ENCODE measurements at places on chromosomes 6 and 20.
A peak's percentile ranks its signal among the peaks of the same experiment; 100 is the strongest.

GRCh38 chr6:115909923-115910546 is 150.7 kb downstream of the FRK start:
- DNase-seq = no peak

GRCh38 chr20:59075934-59076508 is 33.4 kb upstream of the PRELID3B start:
- no peak for DNase-seq

DNA sequence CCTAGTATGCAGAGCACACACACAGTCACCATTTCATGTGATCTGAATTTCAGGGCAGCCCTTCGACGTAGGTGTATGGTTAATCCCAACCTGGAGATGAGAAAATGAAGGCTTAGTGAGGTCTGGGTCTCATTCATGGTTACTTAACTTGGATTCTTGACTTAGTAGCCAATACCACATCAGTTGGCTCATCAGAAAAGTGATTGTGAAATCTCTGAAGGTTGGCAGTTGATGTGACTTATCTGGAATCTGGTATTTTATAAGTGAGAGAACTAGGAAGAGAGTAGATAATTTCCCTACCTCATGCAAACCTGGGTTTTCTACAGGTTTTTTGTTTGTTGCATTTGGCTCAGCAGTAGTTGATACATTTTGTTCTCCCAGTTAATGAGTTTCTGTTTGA is 123.7 kb downstream of the CCDC170 start:
- DNase-seq = no peak

DNA sequence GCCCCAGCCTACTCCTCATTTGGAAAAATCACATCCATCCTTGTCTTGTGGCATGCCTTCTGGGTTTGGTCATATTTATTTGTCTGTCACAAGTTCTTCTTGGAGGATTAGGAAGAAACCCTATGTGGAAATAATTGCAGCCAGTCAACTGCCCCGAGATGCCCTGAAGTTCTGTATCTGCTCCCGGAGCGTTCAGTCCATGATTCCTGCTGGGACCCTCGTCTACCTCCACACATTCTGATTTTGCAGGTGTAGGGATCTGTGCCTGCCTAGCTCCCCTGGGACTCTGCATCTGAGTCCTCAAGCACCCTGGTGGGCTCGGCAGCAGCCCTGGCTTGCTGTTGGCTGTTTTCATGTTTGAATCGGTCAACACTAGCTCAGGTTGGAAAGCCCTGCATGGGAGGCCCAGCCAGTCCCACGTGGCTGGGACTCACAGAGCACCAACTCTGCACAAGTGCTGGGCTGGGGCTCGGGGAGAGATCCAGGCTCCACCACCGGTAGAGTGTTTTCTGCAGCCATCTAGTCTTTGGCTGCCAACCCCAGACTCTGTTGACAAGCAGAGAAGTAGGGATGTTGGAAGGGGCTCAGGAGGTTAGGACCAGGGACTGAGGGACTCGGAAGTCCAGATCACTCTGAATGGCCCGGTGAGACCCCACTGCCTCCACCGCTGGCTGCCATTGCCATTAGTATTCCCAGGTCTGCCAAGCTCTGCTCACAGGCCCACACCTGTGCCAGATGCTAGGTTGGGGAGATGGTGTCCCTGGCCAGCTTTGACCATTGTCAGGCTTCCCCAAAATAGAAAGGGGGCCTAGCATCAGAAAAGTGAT is 183.5 kb upstream of the CST7 start:
- DNase-seq = no peak

- peak; percentile 73 for DNase-seq
Observed at GRCh38 chr20:7828437-7828836, 111.8 kb downstream of the HAO1 start.

- no peak for DNase-seq
Observed at GRCh38 chr6:157265186-157265585, 58.1 kb downstream of the TMEM242 start.

DNA sequence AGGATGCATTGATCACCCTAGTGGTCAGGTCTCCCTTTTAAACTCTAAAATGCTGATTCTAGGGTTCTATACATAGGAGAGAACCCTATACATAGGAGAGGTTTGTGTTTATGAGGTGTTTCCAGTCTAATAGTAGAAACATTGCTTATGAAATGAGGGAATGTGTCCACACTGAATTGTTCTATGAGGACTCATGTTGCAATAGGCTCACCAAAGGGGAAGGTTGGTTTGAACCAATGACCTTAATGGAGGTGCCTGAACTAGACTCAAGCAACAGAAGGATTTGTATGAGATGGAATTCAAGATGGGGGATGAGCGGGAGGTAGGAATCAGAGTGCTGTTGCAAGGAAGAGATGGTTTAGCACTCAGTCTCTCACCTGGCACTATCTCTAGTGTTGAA is 33.5 kb upstream of the UBR2 start:
- DNase-seq = no peak

- DNase-seq = no peak
Observed at GRCh38 chr20:38196076-38196475, 31.0 kb upstream of the TGM2 start.

GRCh38 chr6:27871924-27872638 is 40.1 kb downstream of the OR2B2 start:
- peak; percentile 98 for DNase-seq

DNA sequence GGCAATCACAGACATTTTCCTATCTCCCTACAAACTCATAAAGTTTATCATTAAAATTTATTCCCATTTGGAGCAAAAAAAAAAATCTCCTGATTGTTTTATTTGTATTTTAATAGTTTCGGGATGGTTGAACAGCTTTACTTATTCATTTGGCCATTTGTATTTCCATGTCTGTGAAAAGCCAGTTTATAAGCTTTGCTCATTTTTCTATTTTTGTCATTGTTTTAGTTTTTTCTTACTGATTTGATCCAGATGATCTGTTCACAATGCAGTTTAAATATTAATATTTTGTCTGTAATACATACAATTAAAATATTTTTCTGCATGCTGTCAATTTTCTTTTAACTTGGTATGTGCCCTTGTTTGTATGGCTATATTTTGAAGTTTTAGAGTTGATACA is 65.2 kb upstream of the CCN2 start:
- no peak for DNase-seq

GRCh38 chr6:12548526-12548925 is 168.0 kb upstream of the PHACTR1 start:
- DNase-seq = peak; percentile 74

DNA sequence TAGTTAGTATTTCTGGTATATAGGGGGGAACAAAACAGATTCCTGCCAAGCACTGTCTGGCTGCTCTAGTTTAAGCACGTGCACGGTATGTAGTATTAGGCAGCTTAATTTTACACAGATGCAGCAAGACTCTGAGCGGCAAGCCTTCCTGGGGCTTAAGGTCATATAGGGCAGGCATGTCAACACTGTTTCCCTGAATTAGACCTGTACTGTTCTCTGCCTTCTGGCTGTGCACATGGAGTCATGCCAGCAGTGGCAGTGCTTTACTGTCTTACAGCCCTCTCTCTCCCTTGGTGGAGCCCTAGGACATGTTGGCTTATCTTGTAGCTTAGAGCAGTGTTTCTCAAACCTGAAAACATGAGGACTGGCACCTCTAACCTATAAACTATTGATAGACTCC is 56.6 kb downstream of the PHF20 start:
- no peak for DNase-seq

- peak; percentile 55 for DNase-seq
Observed at GRCh38 chr6:16766043-16766536, 4.8 kb upstream of the ATXN1 start.

DNA sequence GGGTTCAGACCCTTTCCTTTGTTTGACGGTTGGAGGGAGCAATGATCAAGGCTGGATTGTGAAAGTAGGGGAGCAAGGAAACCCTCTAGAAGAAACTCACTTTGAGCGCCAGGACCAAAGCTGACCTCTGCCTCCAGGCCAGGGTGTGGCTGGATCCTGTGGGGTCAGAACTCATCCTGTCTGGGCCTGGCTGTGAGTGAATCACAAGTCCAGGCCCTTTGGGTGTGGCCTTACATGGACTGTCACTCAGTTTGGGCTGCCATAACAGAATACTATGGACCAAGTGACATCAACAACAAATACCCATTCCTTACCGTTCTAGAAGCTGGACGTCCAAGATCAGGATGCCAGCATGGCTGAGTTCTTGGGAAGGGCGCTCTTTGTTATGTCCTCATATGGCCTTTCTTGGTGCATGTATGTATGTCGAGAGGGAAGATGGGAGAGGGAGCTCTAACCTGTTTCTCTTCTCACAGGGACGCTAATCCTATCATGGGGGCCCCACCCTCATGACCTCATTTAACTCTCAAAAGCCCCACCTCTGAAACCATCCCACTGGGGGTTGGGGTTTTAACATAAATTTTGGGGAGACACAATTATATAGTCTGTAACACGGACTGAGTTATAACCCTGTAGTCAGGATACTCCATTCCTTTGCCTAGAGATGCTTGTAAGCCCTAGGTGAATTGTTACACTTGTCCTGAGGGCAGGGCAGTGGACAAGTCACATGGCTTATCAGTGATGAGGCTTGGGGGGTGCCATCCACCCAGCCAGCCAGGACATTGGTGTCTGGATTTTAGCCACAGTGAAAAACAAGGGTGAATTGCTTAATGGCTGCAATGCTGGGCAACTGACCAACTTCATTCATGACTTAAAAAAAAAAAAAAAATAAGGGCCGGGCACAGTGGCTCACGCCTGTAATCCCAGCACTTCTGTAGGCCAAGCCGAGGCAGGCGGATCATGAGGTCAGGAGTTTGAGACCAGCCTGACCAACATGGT is 80.0 kb downstream of the TRMT11 start:
- DNase-seq = peak; percentile 18

DNA sequence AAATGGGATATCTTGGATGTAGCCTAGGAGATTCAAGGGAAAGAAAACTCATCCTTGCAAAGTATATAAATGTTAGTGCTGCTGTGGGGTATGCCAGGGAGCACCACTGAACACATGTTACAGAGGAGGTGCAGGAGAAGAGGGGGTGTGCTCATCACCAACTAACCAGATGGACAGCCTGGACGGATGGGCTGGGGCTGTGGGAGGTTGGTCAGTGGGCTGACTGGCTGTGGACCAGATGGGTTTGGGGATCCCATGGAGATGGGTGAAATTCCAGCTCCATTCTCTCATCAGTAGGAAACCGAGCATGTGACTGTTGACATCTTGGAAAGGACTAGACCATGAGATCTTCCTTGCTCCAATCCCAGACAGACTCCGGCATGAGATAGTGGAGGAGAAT is 201.0 kb downstream of the LRFN2 start:
- no peak for DNase-seq

DNA sequence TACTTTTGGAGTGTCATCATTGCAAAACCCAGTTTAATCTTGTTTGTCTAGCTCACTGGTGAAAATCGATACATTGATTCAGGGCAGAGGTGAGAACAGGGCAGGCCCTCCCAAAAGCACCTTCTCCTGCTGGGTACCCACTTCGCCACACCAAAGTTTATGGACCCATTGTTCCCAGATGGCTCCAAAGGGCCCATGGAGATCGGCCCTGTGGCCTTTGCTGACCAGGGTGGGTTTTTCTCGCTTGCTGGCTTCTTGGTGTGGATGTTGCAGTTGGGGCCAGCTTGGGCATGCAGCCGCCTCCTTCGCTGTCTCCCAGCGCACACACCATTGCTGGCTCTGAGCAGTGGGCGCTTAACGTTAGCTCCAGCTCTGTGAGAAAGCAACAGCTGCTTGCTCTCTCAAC is 178.1 kb upstream of the PDE10A start:
- DNase-seq = no peak

DNA sequence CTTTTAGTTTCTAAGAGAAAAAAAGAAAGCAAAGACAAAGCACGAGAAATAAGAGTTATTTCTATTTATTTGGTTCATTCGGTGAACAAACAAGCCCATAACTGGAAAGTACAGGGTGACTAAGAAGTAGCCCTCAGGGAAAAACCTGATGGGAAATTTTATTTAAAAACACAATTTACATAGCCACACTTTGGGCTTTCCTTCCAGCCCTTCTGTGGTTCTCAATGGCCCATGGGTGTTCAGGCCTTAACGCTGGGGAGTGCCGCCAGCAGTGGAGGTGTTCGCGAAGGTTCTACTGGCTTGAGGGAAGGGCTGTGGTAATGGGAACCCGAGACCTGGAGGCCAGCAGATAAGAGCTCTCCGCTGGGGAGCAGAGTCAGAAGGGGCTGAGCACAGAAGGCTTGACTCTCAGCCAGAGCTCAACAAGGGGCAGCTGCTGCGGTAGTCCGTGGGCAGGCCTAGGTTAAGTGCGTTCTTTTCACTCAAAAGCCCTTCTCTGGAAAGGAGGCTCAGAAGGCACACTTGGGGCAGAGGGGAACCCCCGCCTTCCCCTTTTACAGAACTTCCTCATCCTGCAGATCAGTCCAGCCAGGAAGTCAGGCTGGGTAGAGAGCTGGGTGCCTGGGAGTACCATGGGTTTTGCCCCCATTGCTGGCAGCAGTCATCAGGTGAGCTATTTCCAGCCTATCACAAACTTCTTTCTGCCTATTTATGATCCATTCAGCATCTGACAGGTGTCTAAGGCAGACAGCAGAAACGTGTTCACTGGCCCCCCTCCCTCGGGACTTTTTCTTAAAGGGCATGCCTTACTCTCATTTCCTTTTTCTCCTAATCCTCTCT is 8.8 kb upstream of the CD83 start:
- no peak for DNase-seq

GRCh38 chr20:53395188-53395923 is 198.3 kb downstream of the ZNF217 start:
- DNase-seq = no peak

DNA sequence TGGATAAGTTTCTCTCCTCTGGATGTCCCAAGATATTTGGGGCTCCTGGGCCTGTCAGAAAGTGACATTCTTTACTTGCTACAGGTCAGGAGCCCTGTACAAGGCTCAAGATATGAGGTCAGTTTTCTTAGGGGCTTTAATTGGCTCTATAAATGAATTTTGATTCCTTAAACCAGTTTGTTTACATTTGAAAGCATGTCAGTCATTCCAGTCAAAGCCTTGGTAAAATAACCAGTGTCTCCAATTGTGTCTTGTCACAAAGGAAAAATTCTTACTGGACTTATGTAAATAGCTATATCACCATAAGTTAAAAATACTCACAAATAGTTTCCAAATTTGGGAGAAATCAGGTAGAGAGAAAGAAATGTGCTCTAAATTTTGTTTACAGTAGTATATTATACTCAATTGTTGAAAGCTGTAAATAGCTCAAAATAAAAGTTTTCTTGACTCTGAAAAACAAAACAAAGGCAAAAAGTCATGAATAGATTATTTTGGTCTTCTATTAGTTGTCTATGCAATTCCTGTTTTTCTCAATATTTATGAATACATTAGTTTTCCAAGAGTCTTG is 22.9 kb downstream of the RNF182 start:
- DNase-seq = no peak

- DNase-seq = peak; percentile 60
Observed at GRCh38 chr6:51855310-51856082, 231.9 kb downstream of the PKHD1 start.

DNA sequence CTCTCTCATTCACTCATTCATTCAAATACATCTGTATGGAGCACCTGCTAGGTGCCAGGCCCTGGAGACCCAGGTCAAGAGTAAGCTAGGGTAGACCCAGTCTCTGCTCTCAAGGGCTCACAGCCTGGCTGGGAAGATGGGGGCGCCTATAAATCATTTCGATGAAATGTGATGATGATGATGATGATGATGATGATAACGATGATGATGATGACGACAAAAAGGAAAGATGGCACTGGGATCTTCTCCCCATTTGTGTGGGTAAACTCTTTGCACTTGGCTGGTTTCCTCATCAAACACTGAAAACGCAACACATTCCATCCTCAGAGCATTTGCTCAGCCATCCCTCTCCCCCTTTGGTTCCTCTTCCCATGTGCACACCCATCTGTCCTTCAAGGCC is 188.0 kb upstream of the CDYL start:
- no peak for DNase-seq

GRCh38 chr6:27143474-27144026 is 104.0 kb upstream of the PRSS16 start:
- no peak for DNase-seq

GRCh38 chr6:139316622-139317317 is 25.0 kb upstream of the TXLNB start:
- no peak for DNase-seq
